Stimulated activated CD4-positive, alpha-beta T cell treated with anti-CD3 and anti-CD28 coated beads, TNF-alpha, amount 100 ng/mL, for 48 hours (primary cell): ENCODE measurements at places on chromosomes 3 and 15.

DNA sequence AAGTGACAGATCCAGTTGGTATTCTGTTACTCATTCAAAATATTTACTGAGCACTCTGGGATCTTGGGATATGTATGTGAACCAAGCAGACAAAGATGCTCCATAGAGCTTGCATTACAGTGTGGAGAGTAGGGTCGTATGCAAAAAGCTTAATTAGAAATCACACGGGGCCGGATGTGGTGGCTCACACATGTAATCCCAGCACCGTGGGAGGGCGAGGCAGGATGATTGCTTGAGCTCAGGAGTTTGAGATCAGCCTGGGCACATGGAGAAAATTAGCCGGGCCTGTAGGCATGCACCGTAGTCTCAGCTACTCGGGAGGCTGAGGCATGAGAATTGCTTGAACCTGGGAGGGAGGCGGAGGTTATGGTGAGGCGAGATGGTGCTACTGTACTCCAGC is 68.7 kb upstream of the MB21D2 start:
- no peak for DNase-seq

DNA sequence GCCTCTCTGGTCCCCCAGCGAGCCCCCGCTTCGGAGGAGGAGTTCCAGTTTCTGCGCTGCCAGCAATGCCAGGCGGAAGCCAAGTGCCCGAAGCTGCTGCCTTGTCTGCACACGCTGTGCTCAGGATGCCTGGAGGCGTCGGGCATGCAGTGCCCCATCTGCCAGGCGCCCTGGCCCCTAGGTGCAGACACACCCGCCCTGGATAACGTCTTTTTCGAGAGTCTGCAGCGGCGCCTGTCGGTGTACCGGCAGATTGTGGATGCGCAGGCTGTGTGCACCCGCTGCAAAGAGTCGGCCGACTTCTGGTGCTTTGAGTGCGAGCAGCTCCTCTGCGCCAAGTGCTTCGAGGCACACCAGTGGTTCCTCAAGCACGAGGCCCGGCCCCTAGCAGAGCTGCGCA is 3.5 kb downstream of the PML start:
- DNase-seq, result no peak

DNA sequence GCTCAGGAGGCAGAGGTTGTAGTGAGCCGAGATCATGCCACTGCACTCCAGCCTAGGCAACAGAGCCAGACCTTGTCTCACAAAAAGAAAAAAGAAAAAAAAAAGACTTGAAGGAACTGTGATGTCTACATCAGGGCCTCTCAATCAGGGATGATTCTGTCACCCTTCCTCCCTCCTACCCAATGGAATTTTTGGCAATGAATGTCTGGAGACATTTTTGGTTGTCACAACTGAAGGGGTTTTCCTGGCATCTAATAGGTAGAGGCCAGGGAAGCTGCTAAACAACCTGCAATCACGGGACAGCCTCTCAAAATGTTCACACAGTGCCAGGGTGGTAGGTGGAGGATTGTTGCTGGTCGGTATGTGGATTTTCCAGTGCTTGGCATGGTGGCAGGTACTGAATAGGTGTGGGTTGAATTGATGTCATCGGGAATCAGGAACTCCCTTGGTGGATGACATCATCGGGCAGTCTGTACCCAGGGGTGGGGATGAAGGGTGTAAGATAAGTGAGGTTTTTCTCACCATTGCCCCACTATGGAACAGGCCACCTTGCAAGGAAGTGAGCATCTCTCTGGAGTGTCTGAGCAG is 71.3 kb downstream of the MESD start:
- no peak for DNase-seq

DNA sequence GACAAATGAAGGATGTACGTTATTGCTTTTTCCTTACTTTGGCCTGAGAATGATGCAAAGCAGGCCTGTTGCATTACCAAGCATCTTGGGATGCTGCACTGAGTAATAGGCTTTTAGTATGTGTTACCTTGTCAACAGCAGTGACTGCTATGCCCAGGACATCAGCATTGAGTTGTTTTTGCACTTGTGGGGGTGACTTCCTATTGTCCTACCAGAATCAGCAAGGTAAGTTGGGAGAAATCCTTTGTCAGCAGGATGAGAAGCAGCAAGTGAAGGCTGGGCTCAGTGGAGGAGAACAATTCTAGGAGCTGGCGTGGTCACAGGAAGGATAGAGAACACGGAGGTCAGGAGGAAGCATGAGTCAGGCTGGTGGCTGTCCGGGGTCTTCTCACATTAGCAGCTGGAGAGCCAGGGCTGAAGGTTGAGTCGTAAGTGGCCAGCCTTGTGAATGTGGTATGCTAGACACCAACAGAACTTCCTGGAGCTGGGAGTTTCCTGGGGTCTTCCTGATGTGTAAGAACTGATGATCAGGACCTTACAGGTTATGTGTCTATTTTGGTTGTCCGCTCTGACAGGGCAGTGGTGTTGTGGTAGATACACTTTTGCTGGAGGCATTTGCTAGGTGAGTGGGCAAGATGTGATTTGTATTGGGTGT is 142.7 kb downstream of the FNDC3B start:
- DNase-seq, result no peak

DNA sequence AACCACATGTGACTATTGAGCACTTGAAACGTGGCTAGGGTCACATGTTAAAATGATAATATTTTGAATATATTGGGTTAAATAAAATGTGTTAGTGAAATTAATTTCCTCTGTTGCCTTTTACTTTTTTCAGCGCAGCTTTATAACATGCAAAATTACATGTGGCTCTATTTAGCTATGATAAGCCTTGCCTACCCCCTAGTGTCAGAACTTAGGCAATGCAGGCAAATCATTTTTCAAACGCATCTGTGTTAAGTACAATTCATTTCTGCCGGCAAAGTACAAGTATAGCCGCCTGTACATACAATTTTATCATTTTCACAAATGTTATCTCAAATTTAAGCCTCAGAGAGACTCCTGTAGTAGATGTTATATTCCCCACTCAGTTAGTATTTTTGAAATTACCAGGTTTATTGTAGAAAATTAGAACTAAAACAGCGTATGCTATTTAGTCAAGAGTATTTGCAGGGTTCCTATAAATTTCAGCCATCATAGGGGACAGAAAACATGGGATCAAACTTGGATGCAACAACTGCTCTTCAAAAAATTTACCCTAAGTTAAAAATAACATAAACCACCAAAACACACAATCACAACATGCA is 56.1 kb downstream of the TAFA4 start:
- DNase-seq, result no peak

DNA sequence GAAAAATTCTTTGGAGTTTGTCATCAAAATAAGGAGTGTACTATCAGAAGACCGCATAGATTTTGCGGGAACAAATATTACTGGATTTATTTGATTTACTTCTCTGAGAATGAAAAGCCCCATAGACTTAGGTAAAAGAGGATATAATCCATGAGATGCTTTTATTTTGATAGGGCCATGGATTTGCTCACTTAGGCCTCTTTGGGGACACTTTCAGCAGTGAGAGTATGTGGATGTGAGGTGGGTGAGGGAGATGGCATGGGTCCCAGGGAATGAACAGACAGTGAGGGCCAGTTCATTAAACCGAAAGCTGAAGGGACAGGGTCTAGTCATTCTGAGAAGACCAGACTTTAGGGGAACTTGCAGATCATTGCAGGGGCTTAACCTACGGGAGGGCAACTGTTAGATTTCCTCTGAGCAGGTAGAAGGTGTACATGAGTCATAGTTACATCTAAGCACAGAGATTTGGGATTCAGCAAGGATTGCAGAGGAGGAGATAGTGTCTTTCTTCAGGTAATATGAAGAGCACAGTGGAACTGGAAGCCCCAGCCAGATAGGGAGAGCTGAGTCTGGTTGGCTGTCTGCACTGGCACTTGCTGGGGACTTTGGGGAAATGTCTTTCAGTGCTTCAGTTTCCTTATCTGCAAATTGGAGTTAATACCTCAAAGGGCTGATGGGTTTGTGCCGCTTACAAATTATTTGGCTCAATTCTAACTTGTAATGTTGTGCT is 30.8 kb downstream of the SH3GL3 start:
- no peak for DNase-seq

DNA sequence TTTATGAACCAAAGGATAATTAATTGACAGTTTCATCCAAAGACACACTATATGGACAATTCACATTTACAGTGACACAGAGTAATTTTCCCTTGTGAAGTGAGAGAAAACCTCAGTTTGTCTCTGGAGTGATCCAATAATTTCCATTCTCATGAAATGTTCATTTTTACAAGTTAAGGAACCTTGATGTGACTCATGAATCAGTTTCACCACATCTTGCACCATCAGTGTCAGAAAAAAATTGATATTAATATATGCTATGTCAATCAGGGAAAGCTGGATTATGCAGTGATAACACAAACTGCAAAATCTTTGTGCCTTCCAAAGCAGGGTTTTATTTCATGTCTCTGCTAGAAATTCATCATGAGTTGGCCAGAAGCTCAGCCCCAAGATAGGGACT is 348.1 kb downstream of the ARPP21 start:
- no peak for DNase-seq

DNA sequence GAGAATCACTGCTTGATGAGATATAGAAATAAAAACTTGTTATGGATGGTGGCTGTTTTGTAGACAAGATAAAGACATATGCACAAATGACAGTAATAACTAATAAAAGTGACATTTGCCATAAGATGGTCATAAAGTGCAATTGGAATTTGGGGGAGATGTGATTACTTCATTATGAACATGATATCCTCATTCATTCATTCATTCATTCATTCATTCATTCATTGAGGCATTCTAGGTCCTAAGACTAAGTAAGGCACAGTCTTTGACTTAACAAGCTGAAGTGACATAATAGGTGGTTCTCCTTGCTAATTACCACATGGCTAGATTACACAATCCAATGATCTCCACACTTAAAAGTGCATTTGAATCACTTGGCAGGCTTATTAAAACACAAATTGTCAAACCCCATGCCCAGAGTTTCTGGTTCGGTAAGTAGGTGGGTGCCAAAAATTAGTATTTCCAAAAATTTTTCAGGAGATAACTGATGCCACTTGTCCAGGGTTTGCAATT is 18.9 kb downstream of the RAP2B start:
- no peak for DNase-seq

- DNase-seq, result no peak
Measured at GRCh38 chr3:72134989-72135451, 350.1 kb upstream of the PROK2 start.

DNA sequence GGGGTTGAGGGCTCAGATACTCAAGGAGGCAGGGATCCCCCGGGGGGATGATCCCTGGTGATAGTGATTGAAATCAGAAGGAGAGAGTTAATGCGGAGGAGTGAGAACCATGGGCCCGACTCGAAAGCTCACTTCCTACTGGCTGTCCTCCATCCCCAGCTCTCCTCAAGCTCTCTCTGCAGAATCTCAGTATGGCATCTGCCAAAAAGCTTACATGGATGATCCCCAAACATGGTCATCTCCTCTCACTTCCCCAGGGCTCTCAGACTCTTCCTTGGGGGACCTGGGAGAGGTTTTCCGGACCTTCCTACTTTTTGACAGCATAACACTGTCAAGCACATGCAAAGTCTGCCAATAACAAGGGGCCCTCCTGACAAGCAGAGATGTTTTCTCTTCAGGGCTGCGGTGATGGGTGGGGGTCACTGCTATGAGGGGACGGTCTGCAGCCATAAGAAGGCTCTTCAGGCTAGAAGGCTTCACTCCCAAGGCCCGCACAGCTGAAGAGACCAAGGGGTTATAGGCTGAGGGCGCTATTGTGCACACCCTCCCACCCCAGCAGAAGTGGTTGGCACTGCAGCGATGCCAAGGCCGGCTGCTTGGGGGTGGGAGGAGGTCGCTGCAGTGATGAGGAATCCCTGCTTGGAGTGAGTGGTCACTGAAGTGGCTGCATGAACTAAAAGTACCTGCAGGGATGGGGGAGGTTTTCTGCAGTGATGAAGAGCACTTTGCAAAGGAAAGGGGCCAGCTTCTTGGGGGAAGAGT is 828 bp upstream of the VWA5B2 start:
- no peak for DNase-seq

DNA sequence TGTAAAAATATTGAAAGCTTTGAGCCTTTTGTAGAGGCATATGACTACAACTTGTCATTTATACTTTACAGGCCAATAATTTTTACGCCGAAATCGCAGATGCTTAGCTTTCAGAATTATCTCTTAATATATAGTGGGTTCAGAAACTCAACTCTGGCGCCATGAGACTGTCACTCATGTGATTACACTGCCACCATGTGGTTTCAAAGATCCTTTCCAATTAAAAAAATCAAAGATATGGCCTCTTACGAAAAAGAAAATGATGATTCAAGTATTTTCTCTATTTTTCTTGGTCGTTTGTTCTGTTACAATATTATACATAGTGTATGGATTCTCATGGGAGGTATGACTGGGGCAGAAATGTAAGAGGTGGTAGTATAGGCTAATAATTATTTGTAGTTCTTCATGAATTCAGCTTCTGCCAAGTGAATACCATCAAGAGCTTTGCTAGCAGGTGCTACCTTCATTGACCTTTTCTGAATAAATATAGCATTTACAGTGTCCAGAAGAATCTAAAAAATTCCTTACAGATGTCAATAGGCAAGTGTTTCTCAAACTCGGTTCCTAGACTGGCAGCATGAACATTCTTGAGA is 751.7 kb upstream of the GOLIM4 start:
- DNase-seq, result no peak

DNA sequence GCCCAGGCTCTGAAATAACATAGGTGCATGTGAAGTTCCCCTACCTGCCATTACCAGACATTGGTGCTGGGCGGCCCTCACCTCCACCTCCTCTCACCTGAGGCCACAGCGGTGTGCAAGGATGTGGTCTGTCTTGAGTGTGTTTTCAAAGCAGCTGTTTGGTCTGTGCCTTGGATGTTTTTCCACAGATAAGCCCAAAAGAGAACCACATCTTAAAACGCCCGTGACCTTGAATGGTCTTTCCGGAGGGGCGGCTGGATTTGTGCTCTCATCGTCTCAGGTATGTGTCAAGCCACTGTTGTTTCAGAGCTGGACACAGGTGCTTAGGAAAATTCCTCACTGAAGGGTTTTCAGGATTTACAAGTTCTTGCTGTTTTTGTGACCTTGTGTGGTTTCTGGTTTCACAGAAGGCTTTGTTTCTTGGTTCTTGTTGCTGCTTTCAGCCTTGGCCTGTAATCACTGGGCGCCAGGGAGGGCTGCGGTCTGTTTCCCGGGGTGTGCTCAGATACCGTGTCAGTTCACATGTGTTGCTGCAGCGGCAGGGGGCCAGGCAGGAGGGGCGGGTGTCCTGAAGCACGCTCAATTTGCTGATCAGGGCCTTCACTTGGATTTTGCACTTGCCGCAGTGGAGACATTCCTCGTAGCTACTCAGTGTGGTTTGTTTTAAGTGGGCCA is 128.4 kb downstream of the IGF1R start:
- DNase-seq, result peak; percentile 12

- DNase-seq, result no peak
Measured at GRCh38 chr3:71425491-71426071, 157.9 kb downstream of the FOXP1 start.

- no peak for DNase-seq
Measured at GRCh38 chr3:129039271-129040038, 21.1 kb upstream of the GP9 start.

GRCh38 chr3:94822298-94822697 is 759.4 kb downstream of the NSUN3 start:
- DNase-seq, result no peak

- no peak for DNase-seq
Measured at GRCh38 chr3:77026904-77027634, 12.8 kb upstream of the ROBO2 start.
